Endodermal cell (in vitro differentiated cells): ENCODE measurements at places on chromosomes 4 and X. TPM values are rescaled to one million over a fixed set of nuclear protein-coding genes. Genes with fewer than 3 reads are reported as not detected.

CCDC158 gene
- total RNA-seq, result not detected in 3 replicates

- no peaks in the 10 kb centered on the region for H3K36me3 ChIP-seq
- DNase-seq, result no peak
- no peak overlapping the region for H3K27ac ChIP-seq
- H3K27me3 ChIP-seq, result no peaks in the 10 kb centered on the region
Measured at GRCh38 chr4:47406408-47406807, 57.1 kb downstream of the COMMD8 start.

- no peak for DNase-seq
- H3K27me3 ChIP-seq, result no peaks in the 10 kb centered on the region
- H3K4me1 ChIP-seq, result no peaks in the 10 kb centered on the region
- H3K4me3 ChIP-seq, result no peak overlapping the region
Measured at GRCh38 chr4:142079959-142080358, 443.6 kb downstream of the IL15 start.

DNA sequence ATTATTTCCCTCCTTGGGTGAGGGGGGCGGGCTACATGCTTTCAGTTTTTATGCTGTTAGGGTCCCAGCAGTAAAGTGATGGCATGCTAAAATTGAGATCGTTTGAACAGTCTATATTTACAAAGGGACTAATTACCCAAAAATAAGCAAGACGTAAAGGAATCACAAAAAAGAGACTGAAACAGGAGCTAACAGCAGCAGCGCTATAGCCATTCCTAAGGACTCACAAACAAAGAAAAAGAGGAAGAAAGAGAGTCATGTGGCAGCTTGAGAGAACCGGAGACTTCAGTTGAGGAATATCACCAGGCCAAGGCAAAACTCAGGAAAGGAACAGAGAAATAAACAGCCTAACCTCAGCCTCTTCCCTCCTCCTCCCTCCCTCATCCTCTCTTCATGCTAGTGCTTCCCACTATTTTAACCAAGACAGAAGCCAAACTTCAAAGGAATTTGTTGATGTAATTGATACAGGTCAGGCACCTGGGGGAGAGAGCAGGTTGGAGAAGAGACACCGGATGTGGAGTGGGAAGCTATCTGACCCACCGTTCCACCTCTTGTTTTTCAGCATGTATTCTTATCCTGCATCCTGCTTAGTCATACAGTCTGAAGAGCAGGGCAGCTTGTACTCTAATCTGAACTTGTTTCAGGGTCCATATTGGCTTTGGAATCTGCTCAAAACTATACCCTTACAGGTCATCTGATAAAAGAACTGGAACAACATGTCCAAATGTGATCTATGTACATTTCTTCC lies 383.7 kb downstream of the NAF1 start:
- H3K36me3 ChIP-seq, result no peaks in the 10 kb centered on the region
- no peak overlapping the region for H3K4me3 ChIP-seq
- H3K27ac ChIP-seq, result no peak overlapping the region
- no peaks in the 10 kb centered on the region for H3K4me1 ChIP-seq

- no peaks in the 10 kb centered on the region for H3K4me1 ChIP-seq
- no peak overlapping the region for H3K27ac ChIP-seq
- H3K4me3 ChIP-seq, result no peak overlapping the region
- DNase-seq, result no peak
- H3K36me3 ChIP-seq, result peaks cover 11% of the 10 kb centered on the region
- no peaks in the 10 kb centered on the region for H3K27me3 ChIP-seq
Measured at GRCh38 chr4:17920681-17921080, 100.9 kb downstream of the LCORL start.

DNA sequence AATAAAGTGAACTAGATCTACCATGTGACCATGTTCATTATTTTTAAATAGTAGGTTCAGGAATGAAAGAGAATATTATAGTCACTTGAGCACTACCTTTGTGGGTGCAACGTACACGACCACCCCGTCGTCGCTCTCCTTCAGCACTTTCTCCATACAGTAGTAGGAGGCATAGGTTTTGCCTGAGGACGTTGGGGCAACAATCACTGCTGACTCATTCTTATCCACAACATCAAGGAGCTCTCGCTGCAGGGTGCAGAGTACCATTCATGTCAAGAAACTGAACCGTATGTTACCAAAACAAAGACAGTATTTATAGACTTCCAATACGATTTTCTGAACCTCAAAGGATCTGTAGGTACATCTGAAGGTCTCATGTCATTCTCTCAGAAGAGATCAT lies 44.7 kb downstream of the DDX60 start:
- H3K36me3 ChIP-seq, result no peaks in the 10 kb centered on the region
- H3K27ac ChIP-seq, result no peak overlapping the region
- H3K27me3 ChIP-seq, result no peaks in the 10 kb centered on the region
- no peak for DNase-seq
- no peaks in the 10 kb centered on the region for H3K4me1 ChIP-seq
